ENCODE measurements at places on chromosomes 2 and 18. TPM values are rescaled to one million over a fixed set of nuclear protein-coding genes. Genes with fewer than 3 reads are reported as not detected.

DNA sequence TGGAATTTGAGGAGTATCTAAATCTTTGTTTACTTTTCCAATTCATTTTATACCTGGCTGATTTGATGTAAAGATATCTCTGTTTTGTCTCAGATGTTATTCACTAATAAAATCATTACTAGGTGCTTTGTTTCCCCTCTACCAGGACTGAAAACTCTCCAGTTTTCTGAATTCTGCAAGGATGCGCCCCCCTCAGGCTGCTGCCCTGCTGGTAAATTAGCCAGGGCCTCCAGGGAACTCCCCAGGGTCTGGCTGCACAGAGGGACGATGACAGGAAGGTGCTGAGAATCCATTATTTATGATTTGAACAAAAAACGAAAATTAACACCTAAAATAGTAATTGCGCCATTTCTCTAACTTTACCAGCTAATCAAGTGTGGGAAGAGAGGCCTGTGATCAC, 541.2 kb upstream of the POU3F3 start:
- DNase-seq = no peak
- H3K4me1 ChIP-seq = no peaks in the 10 kb centered on the region
- no peak overlapping the region for H3K27ac ChIP-seq
- no peaks in the 10 kb centered on the region for H3K36me3 ChIP-seq
- no peaks in the 10 kb centered on the region for H3K27me3 ChIP-seq

Gene RMDN2
- total RNA-seq = 39.0 TPM

Gene TBC1D8
- 209 TPM for total RNA-seq

Gene FEV
- total RNA-seq = 3.2 TPM

Gene TRIM54
- not detected for total RNA-seq

Gene SERPINB4
- total RNA-seq = not detected

Gene REEP1
- 1.7 TPM for total RNA-seq

Data from Peyer's patch (tissue), 4 donors.